ENCODE measurements at places on chromosomes 6 and 20. TPM values are rescaled to one million over a fixed set of nuclear protein-coding genes. Genes with fewer than 3 reads are reported as not detected.

The ABHD16B gene
- not detected for total RNA-seq

The DLK2 gene
- total RNA-seq, result not detected

The SLC22A16 gene
- total RNA-seq, result not detected

The RNF144B gene
- 37.7 TPM for total RNA-seq

The AIF1 gene
- not detected for total RNA-seq

The SMLR1 gene
- total RNA-seq, result 1.1 TPM

The CFB gene
- 4.7 TPM for total RNA-seq
